GM12878 (cell line): ENCODE measurements at places on chromosomes 13 and 19. TPM values are rescaled to one million over a fixed set of nuclear protein-coding genes. Genes with fewer than 3 reads are reported as not detected.
A peak's percentile ranks its signal among the peaks of the same experiment; 100 is the strongest.

DNA sequence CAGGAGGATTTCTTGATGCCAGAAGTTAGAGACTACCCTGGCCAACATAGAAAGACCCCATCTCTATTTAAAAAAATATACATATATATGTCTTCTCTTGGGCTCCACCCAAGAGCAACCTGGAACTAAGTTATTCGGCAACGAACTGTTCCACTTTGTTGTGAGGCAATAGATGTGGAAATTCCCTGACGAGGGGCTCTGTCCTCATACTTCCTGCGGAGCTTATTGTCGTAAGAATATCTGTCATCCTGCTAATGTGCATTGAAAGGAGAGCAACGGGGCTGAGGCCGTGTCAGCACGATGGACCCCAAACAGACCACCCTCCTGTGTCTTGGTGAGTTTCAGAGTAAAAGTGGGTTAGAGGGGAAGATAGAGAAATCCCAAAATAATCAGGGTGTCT, at the start of gene FCAR:
FCAR (plus strand) TSS at position 246 of the 400 bp plus-strand sequence; CDS start at position 301, 55 bp downstream.
- DNase-seq = no peak

GRCh38 chr19:33673258-33673875, 51.6 kb downstream of the CHST8 start:
- no peak for DNase-seq

GRCh38 chr19:15584541-15585115, 30.4 kb upstream of the CYP4F8 start:
- DNase-seq = no peak

DNA sequence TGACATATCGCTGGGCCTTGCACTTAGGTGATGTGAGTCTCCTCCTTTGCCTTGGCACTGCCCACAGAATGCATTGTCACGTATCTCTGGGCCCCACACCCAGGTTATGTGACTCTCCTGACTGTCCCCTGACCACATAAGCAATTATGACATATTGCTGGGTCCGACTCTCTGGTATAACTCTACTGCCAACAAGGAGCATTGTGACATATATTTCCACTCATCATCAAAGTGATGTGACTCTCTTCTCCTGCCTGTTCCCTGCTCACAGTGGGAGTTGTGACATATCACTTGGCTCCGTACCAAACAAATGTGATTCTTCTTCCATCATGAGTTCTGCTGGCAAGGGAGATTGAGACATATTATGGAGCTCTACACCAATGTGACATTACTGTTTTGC, 15.4 kb upstream of the ZNF681 start:
- no peak for DNase-seq

DNA sequence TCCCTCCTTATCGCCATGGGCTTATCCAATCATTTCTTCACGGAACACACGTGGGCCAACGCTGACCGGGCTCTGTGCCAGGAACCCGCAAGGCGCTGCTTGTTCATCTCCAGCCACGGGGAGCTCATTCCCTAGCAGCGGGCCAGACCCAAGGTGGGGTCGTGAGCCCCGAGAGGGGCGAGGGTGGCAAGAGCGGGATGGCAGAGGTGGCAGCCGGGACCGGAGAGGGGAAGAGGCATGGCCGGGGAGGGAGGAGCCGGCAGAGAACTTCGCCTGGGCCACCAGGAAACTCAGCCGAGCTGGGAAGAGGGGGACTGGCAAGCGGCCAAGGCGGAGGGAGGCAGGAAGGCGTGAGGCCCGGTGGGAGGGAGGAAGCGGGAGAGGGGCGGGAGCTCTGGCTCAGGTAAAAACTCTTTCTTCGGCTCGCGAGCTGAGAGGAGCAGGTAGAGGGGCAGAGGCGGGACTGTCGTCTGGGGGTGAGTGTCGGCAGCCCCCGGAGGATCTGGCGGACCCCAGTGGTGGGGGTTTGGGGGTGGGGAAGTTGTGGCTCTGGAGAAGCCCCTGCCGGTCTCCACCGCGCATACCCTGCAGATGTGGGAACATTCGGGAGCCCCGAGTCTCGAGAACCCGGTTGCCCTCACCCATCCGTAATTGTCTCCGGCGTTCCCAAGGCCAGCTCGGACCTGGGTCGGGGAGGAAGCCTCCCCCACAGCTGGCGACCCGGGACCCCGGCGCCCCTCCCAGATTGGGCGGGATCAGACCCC, at the start of gene B3GNT3:
B3GNT3 (plus strand) TSS at position 408 of the 764 bp plus-strand sequence. CDS start 12,670 bp downstream, outside the sequence.
- DNase-seq = no peak

- no peak for DNase-seq
These were observed 331.7 kb downstream of the LIG4 start for GRCh38 chr13:107883561-107884175.

GRCh38 chr13:90673746-90674145, 673.7 kb upstream of the MIR17HG start:
- no peak for DNase-seq

- no peak for DNase-seq
These were observed 544.2 kb upstream of the KLF12 start for GRCh38 chr13:74678308-74678965.

GRCh38 chr19:34350161-34350561, 14.8 kb upstream of the GPI start:
- DNase-seq = no peak

GRCh38 chr13:33933810-33934209, 115.9 kb downstream of the RFC3 start:
- DNase-seq = no peak

- DNase-seq = no peak
These were observed 55.0 kb upstream of the TM9SF2 start for GRCh38 chr13:99446242-99446641.

GRCh38 chr13:43354153-43354945, 331.0 kb downstream of the DNAJC15 start:
- DNase-seq = no peak

- DNase-seq = no peak
These were observed 8.4 kb upstream of the ECH1 start for GRCh38 chr19:38839816-38840582.

- no peak for DNase-seq
These were observed 304.7 kb downstream of the ENOX1 start for GRCh38 chr13:43482026-43482425.

- DNase-seq = no peak
These were observed 163.4 kb downstream of the FOXO1 start for GRCh38 chr13:40503011-40503410.

DNA sequence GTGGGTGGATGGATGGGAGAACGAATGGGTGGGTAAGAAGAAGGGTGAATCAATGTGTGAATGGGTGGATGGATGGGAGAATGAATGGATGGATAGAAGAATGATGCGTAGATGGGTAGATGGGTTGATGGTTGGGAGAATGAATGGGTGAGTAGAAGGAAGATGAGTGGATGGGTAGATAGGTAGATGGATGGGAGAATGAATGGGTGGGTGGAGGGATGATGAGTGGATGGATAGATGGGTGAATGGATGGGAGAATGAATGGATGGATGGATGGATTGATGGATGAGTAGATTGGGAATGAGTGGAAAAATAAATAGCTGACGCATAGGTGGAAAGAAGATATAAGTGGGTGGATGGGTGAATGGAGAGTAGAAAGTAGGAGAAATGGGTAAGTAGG, 16.5 kb downstream of the VSTM2B start:
- DNase-seq = no peak

- no peak for DNase-seq
These were observed 3.4 kb downstream of the ZNF576 start for GRCh38 chr19:43599635-43600295.

DNA sequence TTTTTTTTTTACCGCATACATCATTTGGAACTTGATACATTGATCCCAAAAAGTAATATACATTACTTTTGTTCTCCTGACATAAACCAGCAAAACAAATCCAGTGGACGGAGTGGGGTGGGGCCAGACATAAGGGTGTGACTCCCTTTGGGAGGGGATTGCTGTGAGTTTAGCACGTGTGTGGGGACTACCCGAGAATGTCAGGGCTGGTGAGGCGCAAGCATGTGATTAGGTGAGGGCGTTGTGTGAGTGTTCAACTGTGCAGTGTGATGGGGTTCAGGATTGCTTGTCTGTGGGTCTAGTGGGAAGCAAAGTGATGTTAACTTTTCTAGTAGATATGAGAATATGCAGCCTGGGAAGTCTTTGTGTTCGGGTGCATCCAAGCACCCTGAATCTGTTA, 468.0 kb downstream of the TSHZ3 start:
- no peak for DNase-seq

DNA sequence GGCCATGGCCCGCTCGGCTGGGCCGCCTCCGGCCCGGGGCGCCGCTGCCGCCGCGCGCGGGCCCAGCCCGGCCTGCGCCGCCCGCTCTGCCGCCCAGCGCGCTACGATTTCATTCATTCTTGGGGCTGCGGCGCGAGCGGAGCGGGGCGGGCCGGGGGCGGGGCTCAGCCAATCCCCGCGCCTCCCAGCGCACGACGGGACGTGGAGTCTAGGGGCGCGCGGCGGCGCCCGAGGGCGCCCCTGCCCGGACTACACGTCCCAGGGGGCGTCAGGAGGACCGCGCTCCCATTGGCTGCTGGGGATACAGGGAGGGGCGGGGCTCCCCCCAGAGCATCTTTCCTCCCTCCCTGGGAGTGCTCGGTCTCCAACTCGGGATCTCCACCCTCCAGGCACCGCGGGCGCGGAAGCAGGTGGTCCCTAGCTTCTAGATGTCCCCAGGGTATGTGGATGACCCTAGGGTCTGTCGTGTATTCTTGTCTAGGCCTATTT, 5.6 kb upstream of the DPF1 start:
- no peak for DNase-seq

DNA sequence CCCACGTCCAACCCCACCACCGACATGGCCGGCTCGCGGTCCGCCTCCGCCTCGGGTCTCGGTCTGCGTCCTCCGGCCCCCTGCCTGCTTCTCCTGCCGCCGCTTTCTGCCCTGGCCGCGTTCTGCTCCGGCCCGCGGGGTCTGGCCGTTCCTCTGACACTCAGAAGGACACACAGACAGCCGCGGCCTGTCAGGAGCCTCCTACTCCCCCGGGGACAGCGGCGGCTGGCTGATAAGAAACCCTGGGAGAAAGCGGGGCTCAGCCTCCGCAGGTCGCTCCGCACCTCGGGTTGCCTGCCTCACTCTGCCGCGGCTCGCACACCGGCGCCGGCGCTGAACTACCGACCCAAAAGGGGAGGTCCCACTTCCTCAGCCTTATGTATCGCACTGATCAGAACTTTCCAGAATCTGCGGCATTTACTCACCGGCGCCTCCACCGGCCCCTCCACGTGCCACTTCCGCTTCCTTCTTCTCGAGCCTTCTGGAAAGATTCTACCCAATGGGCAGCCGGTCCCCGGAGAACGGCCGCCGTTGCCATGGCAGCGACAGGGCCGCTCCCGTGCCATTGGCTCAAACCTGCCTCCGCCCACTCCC, at the start of gene HSPH1:
HSPH1 (minus strand) TSS at position 348 of the 594 bp plus-strand sequence; CDS start at position 26, 322 bp downstream.
- DNase-seq = peak; percentile 89

- no peak for DNase-seq
These were observed 8.7 kb downstream of the BCL3 start for GRCh38 chr19:44757057-44757734.

- no peak for DNase-seq
These were observed 463.8 kb downstream of the ITGBL1 start for GRCh38 chr13:101916108-101916774.

DNA sequence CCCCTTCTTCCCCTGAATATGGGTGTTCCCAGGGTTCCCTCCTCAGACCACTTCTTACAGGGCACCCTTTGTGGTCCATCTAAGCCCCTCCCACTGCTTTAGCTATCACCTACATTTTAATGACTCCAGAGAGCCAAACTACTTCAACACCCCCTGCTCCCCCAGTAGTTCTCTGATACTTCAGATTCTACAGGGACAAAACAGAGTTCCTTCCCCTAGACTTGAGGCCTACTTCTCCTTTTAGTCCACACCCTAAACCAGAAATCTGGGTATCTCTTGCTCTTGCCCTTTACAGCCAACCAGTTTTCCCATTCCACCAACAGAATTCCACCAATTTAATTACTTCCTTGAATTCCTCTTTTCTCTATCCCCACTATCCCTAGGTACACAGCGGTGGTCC, 107.2 kb downstream of the KCNRG start:
- DNase-seq = no peak

GRCh38 chr19:35495107-35496064, 5.1 kb upstream of the KRTDAP start:
- no peak for DNase-seq

DNA sequence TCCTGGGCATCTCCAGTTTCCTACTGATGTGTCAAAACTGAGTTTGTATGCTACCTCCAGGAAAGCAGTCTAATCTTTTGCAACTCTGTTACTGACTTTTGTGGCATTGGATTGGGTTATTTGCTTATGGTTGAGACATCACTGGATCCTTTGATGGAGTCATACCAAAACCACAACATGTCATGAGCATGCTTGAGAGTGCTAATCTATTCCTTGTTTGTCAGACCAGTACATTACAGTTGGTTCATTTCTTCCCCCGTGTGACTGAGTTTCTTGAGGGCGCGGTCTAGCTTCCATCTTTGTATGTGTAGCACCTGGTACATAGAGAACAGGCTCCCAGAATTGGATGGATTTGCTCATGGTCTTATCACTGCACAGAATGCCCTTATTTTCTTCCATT, 43.2 kb downstream of the SUGT1 start:
- DNase-seq = peak; percentile 3

DNA sequence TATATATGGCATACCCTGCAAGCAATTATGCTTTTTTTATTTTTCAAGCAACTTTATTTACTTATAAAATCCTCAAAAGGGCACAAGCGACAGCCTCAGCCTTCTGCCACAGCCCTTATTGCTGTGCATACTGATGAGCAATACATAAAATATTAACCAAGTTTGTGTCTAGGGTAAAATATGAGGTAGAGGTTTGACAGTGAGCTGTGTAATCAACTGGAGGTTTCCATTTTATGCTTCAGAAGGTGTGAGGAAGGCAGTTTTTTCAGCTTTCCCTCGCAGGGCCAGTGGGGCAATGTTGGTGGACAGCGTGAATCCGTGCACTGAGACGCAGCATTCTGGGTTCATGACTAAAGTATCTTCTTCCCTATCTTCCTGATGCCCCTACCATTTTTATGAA, 310.4 kb downstream of the IRS2 start:
- DNase-seq = no peak

DNA sequence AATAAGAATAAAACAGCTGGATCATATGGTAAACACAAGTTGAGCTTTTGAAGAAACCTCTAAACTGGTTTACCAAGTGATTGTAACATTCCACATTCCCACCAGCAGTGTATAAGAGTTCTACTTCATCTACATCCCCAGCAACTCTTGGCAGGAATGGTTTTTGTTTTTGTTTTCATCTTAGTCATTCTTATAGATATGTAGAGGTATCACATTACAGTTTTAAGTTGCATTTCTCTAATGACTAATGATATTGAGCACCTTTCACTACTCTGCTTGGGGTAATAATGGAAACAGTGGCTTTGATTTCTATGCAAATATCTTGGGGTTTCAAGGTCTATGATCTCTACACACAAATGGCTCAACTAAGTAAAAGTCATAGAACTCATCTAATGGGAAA, 614.5 kb downstream of the TBC1D4 start:
- no peak for DNase-seq

GRCh38 chr13:94712287-94712811, at the start of gene SOX21:
SOX21 (minus strand) TSS chr13:94712545; CDS start chr13:94712049, 496 bp downstream.
- no peak for DNase-seq

GRCh38 chr19:50024719-50025021, 502 bp downstream of the VRK3 start:
- no peak for DNase-seq

The ZIC5 gene
- polyA plus RNA-seq = not detected in 2 replicates

The TLE2 gene
- not detected in 2 replicates for polyA plus RNA-seq

The NRTN gene
- not detected in 2 replicates for polyA plus RNA-seq

The PTH2 gene
- polyA plus RNA-seq = not detected in 2 replicates

The OLFM2 gene
- polyA plus RNA-seq = 0.09 TPM in 1 of 2 replicates, not detected in the other

The ODAD3 gene
- polyA plus RNA-seq = 0.63 TPM in 1 of 2 replicates, not detected in the other

The SCN1B gene
- not detected in 2 replicates for polyA plus RNA-seq

The ELAVL3 gene
- 0.05 TPM in 1 of 2 replicates, not detected in the other for polyA plus RNA-seq

The LAIR1 gene
- 31.3 and 35.2 TPM in 2 replicates for polyA plus RNA-seq

The NLRP7 gene
- 0.24 and 0.33 TPM in 2 replicates for polyA plus RNA-seq

The KISS1R gene
- 0.09 and 0.14 TPM in 2 replicates for polyA plus RNA-seq

The PSG2 gene
- not detected in 2 replicates for polyA plus RNA-seq
